SW 1271 (cell line): ENCODE measurements at places on chromosomes 6 and 20.

- no peak for DNase-seq
Observed at GRCh38 chr6:147604373-147604772, 95.9 kb downstream of the SAMD5 start.

- DNase-seq = no peak
Observed at GRCh38 chr20:63633732-63634131, 6.8 kb upstream of the GMEB2 start.

- no peak for DNase-seq
Observed at GRCh38 chr20:44770484-44771171, 25.0 kb downstream of the KCNK15 start.

DNA sequence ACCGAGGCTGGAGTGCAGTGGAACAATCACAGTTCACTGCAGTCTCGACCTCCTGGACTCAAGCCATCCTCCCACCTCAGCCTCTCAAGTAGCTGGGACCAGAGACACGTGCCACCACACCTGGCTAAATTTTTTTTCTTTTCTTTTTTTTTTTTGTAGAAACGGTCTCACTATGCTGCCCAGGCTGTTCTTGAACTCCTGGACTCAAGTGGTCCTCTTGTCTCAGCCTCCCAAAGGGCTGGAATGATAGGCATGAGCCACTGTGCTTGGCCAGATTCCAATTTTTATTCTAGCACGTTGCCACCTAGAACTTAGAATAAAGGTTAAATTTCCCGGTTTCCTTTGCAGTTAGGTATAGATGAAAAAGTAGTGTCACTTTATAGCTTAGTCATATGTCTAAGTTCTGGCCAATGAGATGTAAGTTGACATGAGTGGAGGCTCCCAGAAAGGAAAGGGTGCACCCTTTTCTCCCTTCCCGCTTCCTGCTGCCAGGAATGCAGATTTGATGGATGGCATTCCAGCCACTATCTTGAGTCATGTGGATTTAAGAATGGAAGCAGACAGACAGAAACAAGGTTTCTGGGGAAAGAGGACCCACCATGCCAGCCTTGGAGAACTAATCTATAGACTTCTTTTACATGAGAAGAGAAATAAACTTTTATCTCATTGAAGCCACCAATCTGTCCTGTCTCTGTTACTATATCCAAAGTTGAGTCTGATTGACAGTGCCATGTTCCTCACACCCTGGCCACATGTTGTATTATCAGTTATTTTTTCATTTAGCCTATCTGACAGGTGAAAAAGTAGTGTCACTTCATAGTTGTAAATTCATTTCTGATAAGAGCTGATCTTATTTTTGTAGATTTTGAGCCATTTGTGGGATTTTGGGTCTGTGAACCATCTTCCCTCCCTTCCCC is 60.6 kb upstream of the NCOA3 start:
- DNase-seq = no peak

GRCh38 chr20:62064770-62065673 is 659 bp downstream of the TAF4 start:
- DNase-seq = no peak

GRCh38 chr6:144193181-144193580 is 42.9 kb downstream of the STX11 start:
- no peak for DNase-seq

- no peak for DNase-seq
Observed at GRCh38 chr20:25099601-25100140, 17.7 kb upstream of the VSX1 start.

DNA sequence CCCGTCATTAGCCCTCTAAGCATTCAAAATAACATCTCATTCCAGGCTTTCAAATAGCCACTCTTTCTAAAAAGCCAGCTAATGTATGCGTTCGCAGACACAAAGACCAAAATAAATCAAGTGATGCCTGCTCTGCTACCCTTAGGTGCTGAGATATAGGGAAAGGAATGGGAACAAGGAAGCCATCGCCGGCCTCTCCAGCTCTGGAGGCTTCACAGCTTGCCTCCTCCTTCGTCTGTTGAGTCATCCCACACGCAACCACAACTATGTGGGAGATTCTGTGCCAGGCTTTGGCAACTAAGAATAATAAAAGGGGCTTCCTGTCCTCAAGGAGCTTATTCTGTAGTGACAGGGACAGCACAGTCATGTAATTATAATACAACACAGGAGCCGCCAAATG is 27.3 kb upstream of the SLC22A23 start:
- DNase-seq = no peak

DNA sequence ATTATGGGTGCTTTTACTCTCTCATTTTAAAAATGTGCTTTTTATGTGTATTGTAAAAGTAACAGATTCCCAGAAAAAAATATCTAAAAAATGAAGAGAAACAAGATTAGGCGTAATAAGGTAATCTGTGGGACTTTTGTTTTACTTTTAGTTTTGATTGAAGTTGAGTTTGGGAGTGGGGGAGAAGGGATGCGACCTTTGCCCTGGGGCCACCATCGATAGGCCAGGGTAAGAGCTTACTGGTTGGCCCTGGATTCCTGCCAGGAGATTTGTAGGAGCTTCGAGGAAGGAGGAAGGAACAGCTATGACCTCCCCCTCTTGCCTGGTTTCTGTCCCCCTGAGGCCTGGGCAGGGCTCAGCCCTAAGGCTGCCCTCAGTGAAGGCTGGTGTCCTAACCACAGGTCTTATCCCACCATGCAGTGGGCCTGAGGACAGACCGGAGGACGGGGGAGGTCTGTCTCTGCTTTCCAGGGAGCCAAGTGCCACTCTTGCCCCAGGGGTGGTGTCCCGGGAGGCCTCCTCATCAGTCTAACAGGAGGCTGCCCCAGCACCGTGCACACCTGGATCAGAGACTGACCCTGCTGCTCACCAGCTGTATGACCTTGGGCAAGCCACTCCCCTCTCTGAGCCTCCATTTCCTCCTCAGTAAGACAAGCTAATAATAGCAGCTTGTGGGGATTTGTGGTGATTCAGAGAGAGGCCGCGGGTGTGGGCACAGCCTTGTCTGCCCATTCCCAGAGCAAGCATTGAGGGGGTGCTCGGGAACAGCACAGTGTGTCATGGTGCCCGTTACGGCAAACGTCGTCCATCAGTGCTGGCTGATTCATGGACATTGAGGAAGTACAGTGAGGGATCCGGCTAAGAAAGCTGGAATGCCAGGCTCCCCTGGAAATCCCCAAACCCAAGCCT is 21.2 kb downstream of the TGM2 start:
- peak; percentile 78 for DNase-seq

GRCh38 chr20:31859998-31860380 is 10.3 kb downstream of the DUSP15 start:
- DNase-seq = no peak

DNA sequence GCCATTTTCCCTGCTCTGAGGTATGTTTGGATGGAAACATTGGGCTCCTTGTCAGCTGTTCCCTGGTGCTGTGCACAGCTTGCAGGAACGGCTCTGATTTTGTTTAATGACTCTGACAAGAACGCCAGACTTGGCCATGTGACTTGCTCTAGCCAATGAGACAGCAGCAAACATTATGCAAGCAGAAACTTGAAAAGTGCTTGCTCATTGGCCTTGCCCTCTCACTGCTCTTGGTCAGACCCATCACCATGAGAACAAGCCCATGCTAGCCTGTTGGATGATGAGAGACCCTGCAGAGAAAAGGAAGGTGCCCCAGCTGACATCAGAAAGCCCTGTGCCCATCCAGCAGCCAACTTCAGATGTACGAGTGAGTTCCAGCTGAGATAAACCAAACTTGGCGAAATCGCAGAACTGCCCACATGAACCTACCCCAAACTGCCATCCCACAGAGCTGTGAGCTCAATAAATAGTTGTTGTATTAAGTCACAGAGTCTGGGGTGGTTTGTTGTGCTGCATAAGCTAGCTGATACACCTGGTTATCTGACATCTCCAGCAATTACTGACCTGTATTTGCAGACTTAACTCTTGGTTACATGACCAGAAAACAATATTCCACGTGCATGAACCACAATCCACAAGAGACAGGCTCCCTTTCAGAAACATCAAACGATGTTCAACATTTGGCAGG is 96.9 kb downstream of the JPH2 start:
- DNase-seq = no peak

GRCh38 chr6:130377915-130378314 is 12.1 kb downstream of the TMEM200A start:
- no peak for DNase-seq

- no peak for DNase-seq
Observed at GRCh38 chr6:162882801-162883481, 155.2 kb downstream of the PACRG start.

DNA sequence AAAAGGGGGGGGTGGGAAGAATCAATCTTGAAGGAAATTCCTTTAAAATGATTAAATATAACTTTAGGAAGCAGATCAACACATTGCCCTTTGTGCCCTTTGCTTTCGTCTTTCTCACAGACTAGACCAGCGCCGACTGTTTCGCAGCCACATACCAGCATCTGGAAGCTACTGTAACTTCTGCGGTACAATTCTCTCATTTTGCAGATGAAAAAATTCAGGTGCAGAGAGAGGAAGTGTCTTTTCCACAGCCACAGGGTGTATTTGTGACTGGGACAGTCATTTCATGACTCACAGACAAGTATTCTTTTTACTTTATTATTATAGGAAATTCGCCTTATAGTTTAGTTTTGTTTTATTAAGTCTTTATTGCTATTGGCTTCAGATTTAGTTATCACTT is 84.2 kb downstream of the UST start:
- no peak for DNase-seq

GRCh38 chr6:29974901-29975560 is 32.7 kb downstream of the HLA-A start:
- no peak for DNase-seq

DNA sequence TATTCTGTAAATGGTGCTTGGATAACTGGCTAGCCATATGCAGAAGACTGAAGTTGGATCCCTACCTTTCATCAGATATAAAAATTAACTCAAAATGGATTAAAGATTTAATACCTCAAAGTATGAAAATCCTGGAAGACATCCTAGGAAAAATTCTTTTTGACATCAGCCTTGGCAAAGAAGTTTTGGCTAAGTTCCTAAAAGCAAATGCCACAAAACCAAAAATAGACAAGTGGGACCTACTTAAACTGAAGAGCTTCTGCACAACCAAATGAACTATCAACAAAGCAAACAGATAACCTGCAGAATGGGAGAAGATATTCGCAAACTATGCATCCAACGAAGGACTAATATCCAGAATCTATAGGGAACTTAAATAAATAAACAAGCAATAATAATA is 60.3 kb upstream of the RIPPLY2 start:
- no peak for DNase-seq

DNA sequence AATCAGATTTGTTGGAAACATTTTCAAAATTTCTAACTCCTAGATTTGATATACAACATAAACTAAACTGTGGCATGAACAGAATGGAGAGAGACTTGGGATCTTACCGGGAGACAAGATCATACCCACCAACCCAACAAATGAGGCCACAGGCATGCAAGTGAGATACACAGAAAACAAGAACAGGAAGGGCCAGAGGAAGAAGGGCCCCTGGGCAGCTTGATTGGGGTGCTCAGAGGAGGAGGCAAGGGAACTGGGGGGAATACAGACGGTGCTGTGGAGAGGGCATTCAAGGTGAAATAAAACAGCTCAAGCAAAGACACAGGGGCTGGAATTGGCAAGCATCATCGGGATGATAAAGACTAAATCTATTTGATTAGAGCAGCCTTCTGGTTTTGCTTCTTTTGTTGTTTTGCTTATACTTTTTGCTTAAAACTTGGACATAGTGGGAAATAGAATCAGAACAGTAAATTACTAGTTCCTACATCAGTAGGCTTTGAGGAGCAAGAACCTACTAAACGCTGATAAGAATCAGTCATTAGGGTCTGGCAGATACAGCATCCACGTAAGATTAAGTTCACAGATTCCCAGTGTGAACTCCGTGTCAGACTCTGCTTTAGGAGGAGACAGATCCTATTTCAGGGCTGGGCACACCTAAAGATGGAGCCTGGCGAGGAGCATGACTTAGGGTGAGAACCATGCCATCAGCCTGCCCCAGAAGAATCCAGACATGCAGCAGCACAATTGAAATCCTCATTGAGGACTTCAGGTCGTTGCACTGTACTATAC is 3.5 kb upstream of the RAMACL start:
- no peak for DNase-seq

GRCh38 chr6:62367601-62368000 is 81.6 kb upstream of the KHDRBS2 start:
- no peak for DNase-seq

DNA sequence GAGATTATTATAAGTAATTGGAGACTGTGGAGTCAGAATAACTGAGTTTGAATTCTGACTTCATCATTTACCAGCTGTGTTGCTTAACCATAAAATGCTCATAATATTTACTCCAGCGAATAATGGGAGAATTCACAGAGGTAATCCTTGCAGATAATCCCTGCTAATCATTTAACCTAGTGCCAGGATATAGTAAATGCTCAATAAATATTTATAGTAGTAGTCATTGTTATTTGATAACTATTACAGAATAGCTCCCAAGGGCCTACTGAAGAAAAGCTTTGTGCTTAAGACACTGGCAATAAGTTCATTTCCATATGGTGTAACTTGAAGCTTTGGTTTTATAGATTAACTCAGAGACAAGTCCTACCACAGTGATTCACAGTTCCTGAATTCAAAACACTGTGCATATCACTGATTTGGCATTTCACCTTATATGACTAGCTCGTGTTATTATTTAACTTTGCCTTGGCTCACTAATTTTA is 208.8 kb upstream of the PLCB4 start:
- no peak for DNase-seq

DNA sequence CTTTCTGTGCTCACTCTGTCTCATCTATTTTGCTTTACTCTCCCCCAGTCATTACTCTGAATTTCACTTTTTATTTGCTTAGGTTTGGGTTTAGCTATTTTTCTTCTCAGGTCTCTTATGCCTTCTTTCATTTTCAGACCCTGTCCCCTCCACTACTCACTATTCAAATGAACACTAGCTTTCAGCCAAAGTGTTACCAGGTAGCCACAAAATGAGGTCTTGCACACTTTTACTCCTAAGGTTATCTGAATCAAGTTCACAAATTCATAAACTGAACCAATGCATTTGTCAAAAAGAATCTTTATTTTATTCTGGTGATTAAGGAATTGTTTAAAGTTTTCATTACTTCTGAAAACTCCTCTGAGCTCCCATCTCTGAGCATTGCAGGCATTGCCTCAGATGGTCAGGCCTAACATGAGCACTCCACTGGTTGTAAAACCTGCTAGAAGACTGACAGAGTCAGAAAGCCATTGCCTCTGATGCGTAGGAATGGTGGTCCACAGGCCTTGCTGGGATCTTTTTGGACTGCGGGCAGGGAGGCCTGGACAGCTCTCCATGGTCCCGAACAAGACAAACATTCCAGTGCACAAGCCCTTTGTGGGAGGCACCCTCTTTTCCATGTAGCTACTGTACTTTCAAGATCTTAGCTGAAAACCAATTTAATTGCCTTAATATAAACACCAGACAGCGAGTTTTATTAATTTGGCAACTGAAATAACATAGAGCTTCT is 48.5 kb downstream of the FYN start:
- DNase-seq = no peak

- no peak for DNase-seq
Observed at GRCh38 chr6:31352683-31353383, 4.1 kb downstream of the HLA-B start.

GRCh38 chr20:35001596-35002362 is 46.1 kb downstream of the MYH7B start:
- DNase-seq = no peak
